Hematopoietic multipotent progenitor cell treated with erythropoietin and hydrocortisone succinate and interleukin-3 and kit ligand, for 4 days (in vitro differentiated cells): ENCODE measurements at places on chromosomes 6 and 20.

DNA sequence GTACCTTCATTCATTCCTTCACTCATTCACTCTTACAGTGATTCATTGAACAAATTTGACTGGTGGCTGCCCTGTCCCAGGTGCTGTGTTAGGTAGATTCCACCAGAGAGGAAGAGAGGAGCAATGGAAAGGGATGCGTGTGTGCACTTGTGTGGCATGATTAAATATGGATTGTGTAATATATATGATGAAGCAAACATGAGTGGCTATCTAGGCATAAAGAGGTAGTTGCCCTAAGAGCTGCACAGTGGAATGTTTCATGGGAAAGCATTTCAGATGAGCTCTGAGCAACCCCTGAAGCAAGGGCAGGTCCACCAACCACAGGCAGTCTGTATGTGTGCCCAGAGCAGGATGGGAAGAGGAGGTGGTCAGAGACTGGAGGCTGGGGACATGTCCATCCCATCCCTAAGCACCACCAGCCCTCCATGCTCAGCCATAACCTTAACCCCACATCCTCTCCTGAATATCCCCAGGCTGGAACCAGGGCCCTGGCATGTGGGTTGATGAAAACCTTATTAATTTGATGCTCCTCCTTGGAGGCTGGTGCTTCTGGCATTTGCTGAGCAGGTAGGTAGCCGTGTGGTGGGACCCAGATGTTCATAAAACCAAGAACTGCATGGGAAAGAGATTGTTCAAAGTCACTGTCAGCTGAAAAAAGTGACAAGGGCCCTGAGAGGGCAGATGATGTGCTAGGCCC lies 226.2 kb downstream of the SYNDIG1 start:
- DNase-seq = no peak

GRCh38 chr6:11772109-11772825 lies 6.3 kb downstream of the ADTRP start:
- DNase-seq = no peak

DNA sequence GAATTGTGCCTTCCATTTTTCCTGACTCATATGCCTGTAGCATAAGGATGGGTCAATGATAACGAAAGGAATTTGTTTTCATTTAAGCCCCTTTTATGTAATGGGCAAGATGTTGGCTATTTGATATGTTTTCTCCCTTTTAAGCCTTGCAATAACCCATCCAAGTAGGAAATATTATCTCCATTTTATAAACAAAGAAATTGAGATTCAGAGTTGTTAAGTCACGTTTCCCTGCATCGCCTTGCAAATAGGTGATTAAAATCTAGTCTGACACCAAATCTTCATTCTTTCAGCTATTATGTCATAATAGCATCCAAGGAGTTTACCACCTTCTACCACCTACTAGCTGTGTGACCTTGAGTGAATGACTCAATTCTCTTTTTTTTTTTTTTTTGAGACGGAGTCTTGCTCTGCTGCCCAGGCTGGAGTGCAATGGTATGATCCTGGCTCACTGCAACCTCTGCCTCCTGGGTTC lies 7.0 kb downstream of the HNF4A start:
- DNase-seq = no peak

- no peak for DNase-seq
Observed at GRCh38 chr6:53239526-53239925, 90.9 kb upstream of the GCM1 start.

GRCh38 chr6:42637681-42638080 lies 73.9 kb downstream of the UBR2 start:
- DNase-seq = no peak

GRCh38 chr6:40348591-40348990 lies 238.6 kb downstream of the LRFN2 start:
- DNase-seq = no peak
